Epithelial cell of esophagus (primary cell): ENCODE measurements at places on chromosomes 6 and 20.
A peak's percentile ranks its signal among the peaks of the same experiment; 100 is the strongest.

- no peak for DNase-seq
These were observed 65.5 kb downstream of the YTHDF1 start for GRCh38 chr20:63150391-63150898.

- DNase-seq = no peak
These were observed 159.2 kb downstream of the UBE3D start for GRCh38 chr6:82906489-82906888.

- DNase-seq = peak; percentile 95
These were observed 123.2 kb upstream of the TMEM170B start for GRCh38 chr6:11414176-11414963.

GRCh38 chr6:166084951-166085350, 82.7 kb downstream of the TBXT start:
- DNase-seq = no peak

- no peak for DNase-seq
These were observed 21.5 kb upstream of the ARHGAP18 start for GRCh38 chr6:129731428-129731827.

- DNase-seq = peak; percentile 39
These were observed 930 bp upstream of the RRAGD start for GRCh38 chr6:89413006-89413400.

GRCh38 chr6:106125925-106126435, 39.8 kb downstream of the PRDM1 start:
- peak; percentile 44 for DNase-seq
